ENCODE measurements at places on chromosomes 12 and 14. TPM values are rescaled to one million over a fixed set of nuclear protein-coding genes. Genes with fewer than 3 reads are reported as not detected.

The NRIP2 gene
- total RNA-seq = 0.92 TPM

The CEBPE gene
- not detected for total RNA-seq

DNA sequence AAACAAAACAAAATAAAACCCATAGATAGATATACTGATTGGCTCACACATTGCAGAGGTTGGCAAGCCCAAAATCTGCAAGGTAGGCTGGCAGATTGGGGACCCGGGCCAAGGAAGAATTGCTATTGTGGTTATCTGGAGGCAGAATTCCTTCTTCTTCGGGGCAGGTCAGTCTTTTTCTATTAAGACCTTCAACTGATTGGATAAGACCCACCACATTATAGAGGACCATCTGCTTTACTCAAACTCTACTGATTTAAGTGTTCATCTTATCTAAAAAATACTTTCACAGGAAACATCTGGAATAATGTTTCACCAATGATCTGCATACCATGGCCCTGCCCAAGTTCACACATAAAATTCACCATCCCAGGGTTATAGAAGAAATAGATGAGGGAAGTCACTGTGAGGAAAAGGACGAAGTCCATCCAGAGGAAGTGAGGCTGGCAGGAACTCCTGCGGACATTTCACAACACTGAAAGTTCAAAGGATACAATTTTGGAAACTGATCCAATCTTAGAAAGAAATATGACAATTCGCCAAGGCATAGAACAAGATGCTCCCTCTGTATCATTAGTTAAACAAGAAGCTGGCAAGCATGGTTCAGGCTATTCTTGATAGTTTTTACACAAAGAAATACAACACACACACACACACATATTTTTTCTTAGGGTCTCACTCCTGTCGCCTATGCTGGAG is 127.6 kb upstream of the MED13L start:
- DNase-seq = no peak

- DNase-seq = no peak
Observed at GRCh38 chr14:88599761-88600439, 37.1 kb downstream of the ZC3H14 start.

DNA sequence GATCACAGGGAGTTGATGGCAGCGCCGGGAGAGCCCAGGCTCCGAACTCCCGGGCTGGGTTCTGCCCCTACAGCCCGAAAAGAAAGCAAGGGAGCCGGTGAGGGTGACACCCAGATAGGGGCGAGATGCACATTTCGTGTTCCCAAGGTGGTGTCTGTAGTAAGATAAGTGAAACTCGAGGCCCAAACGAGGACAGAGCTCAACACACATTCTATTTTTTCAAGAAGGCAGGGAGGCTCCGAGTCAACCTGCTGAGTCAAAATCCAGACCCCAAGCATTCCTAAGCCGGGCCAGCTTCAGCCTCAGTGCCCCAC is 24.2 kb upstream of the YY1 start:
- DNase-seq = no peak

DNA sequence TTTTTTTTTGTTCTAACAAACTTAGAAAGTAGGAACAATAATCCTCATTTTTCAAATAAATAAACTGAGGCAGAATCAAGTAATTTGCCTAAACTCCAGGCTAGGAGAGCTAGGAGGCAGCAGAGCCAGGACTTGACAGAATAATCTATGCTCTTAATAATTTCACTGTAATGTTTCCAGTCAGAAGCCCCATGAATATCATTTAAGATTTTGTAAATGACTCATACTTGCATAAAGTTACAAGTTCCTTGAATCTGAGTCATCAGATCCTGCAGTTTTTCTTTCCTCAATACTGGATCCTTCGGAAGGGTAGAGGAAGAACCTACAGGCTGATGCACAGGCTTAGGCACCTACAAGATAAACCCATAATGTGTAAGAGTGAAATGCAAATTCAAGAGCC is 29.0 kb downstream of the CAPRIN2 start:
- no peak for DNase-seq

GRCh38 chr14:104878582-104878981 is 13.5 kb downstream of the CEP170B start:
- no peak for DNase-seq

DNA sequence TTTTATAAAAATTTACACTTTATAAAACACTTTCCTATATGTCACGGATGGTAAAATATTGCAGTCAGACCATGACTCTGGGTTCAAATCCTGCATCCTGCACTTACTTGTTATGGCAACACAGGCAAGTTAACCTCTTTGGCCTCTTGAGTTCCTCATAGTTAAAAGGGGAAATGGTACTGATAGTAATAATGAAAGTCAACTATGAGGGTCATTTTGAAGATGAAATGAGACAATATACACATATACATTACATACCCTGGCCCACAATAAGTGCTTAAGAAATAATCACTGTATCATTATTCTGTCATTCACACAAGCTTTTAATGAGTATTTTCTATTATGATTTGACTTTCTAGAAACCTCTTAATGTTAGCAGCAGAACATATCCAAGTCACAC is 64.4 kb downstream of the C12orf42 start:
- DNase-seq = no peak

- no peak for DNase-seq
Observed at GRCh38 chr12:79063258-79063657, 198.7 kb downstream of the SYT1 start.

DNA sequence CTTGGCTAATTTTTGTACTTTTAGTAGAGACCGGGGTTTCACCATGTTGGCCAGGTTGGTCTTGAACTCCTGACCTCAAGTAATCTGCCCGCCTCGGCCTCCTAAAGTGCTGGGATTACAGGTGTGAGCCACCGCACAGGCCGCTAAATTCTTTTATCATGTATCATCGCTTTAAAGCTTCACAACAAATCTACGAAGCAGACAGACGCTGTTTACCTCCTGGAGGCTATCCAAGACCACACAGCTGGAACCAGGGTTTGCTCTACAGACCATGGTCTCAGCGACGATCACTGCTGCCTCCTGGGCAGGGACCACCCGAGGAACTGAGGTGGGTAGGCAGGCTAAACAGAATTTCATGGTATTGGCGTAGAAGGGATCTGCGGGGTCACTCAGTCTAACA is 27.2 kb downstream of the KRT80 start:
- no peak for DNase-seq

GRCh38 chr14:96098309-96098998 is 59.3 kb downstream of the C14orf132 start:
- no peak for DNase-seq

DNA sequence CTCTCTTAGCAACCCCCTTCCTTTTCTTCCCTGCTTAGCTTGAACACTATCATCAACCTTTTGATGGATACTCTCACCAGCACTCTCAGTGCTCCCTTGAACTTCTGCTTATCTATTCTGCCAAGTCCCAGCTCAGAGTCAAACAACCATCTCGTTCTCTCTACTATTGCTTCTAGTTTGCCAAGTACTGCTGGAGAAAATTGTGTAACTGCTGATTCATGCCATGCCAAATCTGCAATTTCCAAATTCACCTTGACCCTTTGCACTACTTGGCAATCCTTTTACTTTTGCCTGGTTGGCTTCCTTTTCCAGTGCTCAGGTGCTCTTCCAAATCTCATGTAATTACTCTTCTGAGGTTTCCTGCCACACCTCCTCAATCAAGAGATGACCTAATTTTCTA is 2.8 kb upstream of the CCDC196 start:
- DNase-seq = no peak

- no peak for DNase-seq
Observed at GRCh38 chr14:44405011-44405486, 102.0 kb downstream of the FSCB start.

DNA sequence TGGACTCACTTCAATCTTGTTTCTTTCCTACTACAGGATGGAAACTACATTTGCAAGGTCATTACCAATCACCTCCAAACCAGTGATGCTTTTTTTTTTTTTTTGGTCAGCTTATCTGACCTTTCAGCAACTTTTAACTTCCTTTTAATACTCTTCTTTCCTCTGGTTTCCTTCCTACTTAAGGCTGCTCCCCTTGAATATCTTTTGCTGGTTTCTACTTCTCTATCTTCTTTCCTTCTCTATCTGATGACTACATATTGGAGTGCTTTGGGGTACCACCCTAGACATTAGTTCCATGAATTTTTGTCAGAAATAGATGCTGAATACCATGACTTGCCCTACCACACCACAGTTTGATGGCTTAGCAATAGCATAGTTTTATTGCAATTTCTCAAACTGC is 197.7 kb upstream of the DDHD1 start:
- no peak for DNase-seq

All from chondrocyte (in vitro differentiated cells).